Kidney tubule cell (primary cell): ENCODE measurements at places on chromosomes 16 and 17.
A peak's percentile ranks its signal among the peaks of the same experiment; 100 is the strongest.

GRCh38 chr16:54489225-54490111 is 202.9 kb upstream of the IRX3 start:
- DNase-seq: no peak

GRCh38 chr16:77117707-77118106 is 73.3 kb upstream of the MON1B start:
- DNase-seq: no peak

DNA sequence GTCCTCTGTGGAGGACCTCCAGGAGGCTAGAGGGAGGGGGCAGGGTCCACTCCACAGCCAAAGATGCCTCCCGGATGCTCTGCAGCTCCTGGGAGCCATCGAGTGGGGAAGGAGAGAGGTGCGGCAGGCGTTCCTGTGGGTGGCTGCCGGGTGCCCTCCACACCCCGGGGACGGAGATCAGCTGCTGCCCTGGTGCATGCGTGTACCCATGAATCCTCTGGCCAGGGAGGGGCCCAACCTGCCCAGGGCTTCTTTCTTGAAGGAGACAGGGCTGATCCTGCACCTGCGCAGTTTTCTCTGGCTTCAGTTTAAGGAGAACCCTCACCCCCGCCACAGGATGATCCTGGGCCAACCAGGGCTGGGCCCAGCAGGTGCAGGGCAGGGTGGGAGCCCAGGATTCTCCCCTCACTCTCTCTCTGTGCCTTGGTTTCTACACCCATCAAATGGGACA is 33.5 kb upstream of the DOC2B start:
- no peak for DNase-seq

DNA sequence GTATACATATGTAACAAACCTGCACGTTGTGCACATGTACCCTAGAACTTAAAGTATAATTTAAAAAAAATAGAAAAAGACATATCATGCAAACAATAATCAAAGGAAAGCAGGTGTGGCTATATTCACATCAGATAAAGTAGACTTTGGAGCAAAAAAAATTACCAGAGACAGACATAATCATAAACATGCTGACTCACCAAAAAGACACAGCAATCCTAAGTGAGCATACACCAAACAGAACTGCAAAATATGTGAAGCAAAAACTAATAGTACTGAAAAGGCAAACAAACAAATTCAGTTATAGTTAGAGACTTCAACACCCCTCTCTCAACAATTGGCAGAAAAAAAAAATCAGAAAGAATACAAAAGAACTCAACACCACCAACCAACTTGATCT is 29.9 kb downstream of the SHCBP1 start:
- DNase-seq: no peak

- no peak for DNase-seq
Measured at GRCh38 chr16:64878940-64879339, 242.9 kb downstream of the CDH11 start.

DNA sequence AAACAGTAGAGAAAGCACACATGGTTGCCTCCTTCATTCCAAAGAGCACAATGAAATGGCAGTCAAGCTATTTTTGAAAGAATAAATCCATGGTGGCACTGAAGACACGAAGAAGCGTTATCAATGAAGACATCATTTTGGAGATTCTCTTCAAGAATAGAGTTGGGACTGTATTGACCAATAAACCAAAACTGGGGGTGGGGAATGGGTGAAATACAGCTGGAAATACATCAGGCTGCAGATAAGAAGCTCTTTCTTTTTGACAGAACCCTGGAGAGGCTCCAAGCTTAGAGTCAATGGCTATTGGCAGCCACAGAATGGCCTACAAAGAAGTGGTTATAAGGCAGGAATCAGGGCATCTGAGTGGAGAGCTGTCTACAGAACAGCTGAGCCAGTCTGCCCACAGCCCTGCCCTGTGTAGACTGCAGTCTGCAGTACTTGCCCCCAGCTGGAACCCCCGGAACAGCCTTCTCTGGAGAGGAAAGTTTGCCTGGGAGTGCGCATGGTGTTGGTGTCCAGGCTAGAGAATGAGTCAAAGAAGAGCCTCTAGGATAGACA is 100.4 kb downstream of the STX8 start:
- no peak for DNase-seq

GRCh38 chr17:1402262-1402586 is 2.2 kb upstream of the YWHAE start:
- no peak for DNase-seq

GRCh38 chr17:69654981-69655855 is 240.7 kb downstream of the MAP2K6 start:
- peak; percentile 76 for DNase-seq

DNA sequence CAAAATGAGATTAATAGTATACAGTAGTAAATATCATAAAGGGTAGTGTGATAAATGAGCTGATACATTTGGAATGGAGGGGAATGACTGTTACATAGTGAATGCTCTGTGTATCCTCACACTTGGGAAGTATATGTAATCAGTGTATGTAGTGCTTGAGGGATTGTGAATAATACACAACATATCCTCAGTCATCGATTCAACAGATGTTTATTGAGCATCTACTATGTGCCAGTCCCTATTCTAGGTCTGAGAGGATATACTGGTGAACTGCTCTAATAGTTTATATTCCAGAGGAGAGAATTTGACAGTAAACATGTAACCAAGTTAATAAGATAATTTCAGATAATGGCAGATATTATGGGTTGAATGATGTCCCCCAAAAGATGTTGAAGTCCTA is 3.4 kb upstream of the BECN1 start:
- no peak for DNase-seq
